PC-3 (cell line): ENCODE measurements at places on chromosomes 13 and 19. TPM values are rescaled to one million over a fixed set of nuclear protein-coding genes. Genes with fewer than 3 reads are reported as not detected.
A peak's percentile ranks its signal among the peaks of the same experiment; 100 is the strongest.

The FXYD3 gene
- 48.7 and 61.6 TPM in 2 replicates for total RNA-seq

The KIR2DL3 gene
- not detected in 2 replicates for total RNA-seq

The CAMSAP3 gene
- total RNA-seq, result 16.6 and 25.4 TPM in 2 replicates

The DIRAS1 gene
- 1.7 and 2.0 TPM in 2 replicates for total RNA-seq

The SLC7A9 gene
- not detected in 2 replicates for total RNA-seq

The ZNF582 gene
- total RNA-seq, result not detected in 2 replicates

The COX7A1 gene
- total RNA-seq, result not detected in 2 replicates

The B3GLCT gene
- 3.2 TPM in 2 replicates for total RNA-seq

The JUND gene
- 151 and 157 TPM in 2 replicates for total RNA-seq

DNA sequence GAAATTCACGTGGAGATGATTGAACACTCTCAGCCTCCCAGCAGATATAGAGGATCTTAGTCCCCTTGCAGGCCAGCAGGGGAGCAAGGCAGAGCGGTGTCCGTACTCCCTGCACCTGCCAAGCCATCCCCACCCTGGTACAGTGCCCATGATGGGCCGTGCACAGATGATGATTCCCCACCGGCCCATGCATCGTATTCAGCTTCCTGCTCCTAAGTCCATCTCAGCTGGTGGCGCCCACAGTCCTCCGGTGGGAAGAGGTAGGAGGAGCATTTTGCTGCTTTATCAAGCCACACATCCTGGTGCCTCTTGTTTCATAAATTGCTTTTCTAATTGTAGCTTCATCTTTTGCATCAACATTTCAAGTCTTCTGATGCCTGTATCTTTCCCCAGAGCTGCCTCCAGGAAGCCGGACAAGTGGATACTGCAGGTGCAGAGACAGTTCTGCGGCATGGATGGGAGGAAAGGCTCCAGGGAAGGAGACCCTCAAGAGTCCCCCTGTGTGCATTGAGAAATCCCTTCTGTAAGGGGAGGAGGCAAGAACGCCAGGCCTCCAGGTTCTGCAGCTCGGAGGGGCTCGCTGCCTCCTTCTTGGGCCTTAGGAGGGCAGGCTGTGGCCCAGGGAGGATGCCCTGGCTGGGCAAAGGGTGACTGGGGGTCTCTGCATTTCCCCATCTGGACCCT lies 55.3 kb downstream of the F2RL3 start:
- H3K27ac ChIP-seq, result no peak overlapping the region
- H3K4me1 ChIP-seq, result no peaks in the 10 kb centered on the region
- H3K27me3 ChIP-seq, result no peaks in the 10 kb centered on the region
- H3K36me3 ChIP-seq, result no peaks in the 10 kb centered on the region

DNA sequence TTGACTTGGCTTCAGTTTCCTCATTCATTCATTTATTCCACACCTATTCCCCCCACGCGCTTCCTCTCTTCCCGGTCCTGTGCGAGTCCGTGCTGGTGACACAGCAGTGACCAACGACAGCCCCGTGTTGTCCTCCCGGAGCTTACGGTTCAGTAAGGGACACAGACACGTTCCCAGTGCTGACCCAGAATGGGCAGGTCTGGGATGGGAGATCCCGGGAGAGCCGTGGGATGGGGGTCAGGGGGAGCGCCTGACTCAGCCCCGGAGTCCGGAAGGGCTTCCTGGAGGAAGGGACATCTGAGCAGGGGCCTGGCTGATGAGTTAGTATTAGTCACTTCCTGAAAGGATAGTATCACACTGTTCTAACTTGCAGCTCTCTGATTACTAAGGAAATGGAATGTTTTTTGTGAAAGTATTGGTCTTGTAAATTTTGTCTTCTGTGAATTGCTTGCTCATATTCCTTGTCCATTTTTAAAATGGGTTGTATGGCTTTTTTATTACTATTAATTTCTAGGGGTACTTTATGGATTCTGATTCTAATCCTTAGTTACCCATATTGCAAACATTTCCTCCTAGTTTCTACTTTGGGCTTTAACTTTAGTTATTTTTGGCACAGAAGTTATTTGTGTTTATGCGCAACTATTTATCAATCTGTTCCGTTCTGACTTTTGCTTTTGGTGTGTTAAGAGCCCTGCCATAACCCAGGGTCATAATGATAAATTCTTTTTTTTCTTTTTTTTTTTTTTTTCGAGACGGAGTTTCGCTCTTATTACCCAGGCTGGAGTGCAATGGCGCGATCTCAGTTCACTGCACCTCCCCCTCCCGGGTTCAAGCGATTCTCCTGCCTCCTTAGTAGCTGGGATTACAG lies 708 bp upstream of the ERCC1 start:
- H3K4me1 ChIP-seq, result peaks cover 25% of the 10 kb centered on the region
- H3K36me3 ChIP-seq, result no peaks in the 10 kb centered on the region
- peak; percentile 95 for DNase-seq
- H3K27me3 ChIP-seq, result no peaks in the 10 kb centered on the region
- H3K4me3 ChIP-seq, result peak overlapping the region; percentile 69
- peak overlapping the region; percentile 97 for H3K27ac ChIP-seq

DNA sequence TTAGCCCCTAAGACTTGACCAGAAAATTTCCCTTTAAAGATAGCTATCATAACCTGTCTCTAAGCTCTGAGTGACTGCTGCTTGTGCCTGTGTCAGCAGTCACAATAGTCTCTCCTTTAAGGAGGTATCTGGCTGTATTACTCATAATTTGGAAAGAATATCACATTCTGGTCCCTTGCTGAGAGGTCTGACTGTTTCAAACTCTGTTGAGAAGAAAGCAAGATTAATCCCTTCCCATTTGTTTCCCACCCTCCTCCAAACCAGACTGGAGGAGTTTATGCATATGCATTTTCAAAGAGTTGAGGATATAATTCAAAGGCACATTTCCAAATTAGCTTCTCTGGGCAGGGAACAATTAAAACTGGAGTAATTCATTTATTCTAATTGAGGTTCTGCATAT lies 2.3 kb downstream of the HTR2A start:
- peak; percentile 37 for DNase-seq
- no peaks in the 10 kb centered on the region for H3K36me3 ChIP-seq
- no peaks in the 10 kb centered on the region for H3K27me3 ChIP-seq

GRCh38 chr13:36261976-36262375 lies 35.6 kb downstream of the CCDC169 start:
- no peak overlapping the region for H3K27ac ChIP-seq
- DNase-seq, result no peak
- H3K36me3 ChIP-seq, result no peaks in the 10 kb centered on the region

GRCh38 chr13:89324582-89324981 lies 1653.4 kb downstream of the SLITRK5 start:
- no peak overlapping the region for H3K4me3 ChIP-seq
- DNase-seq, result no peak
- H3K36me3 ChIP-seq, result no peaks in the 10 kb centered on the region
- H3K27me3 ChIP-seq, result no peaks in the 10 kb centered on the region

GRCh38 chr19:37719111-37719926 lies at the start of gene ZNF607:
ZNF607 (minus strand) TSS chr19:37719761; CDS start chr19:37711618, 8,143 bp downstream.
- peak within 1 kb of the TSS; percentile 73 for H3K4me3 ChIP-seq
- no peaks in the 10 kb centered on the region for H3K4me1 ChIP-seq
- peaks cover 5% of the 10 kb centered on the region; the same call in 1 of the 2 replicates for H3K36me3 ChIP-seq
- no peaks in the 10 kb centered on the region for H3K27me3 ChIP-seq
- H3K27ac ChIP-seq, result no peak within 1 kb of the TSS

DNA sequence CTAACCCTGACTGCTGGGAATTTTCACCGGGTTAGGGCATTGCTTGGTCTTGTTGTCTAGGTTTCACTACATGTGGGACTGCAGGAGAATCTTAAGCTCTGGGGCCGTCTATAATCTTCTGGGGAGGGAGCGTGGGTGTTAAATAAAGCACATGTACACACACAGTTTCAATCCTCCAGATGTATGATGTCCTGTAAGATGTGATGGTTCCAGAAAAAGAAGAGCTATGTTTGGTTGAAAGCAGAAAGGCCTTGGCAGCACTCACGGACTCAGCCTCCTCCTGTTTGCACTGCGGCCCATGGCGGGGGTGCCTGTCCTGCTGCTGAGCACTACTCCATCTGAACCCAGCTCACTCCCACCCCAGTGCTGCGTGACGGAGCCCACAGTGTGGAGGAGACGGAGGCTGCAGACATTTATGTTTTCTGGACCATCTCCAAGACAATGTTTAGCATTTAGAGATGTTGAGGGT lies 343.5 kb downstream of the TEX29 start:
- peaks cover 40% of the 10 kb centered on the region for H3K27me3 ChIP-seq
- H3K4me1 ChIP-seq, result no peaks in the 10 kb centered on the region
- no peaks in the 10 kb centered on the region for H3K36me3 ChIP-seq
- H3K4me3 ChIP-seq, result no peak overlapping the region

GRCh38 chr13:101292711-101293110 lies 123.6 kb downstream of the NALCN start:
- no peaks in the 10 kb centered on the region for H3K36me3 ChIP-seq
- H3K27me3 ChIP-seq, result no peaks in the 10 kb centered on the region
- H3K27ac ChIP-seq, result no peak overlapping the region
- DNase-seq, result no peak
- H3K4me1 ChIP-seq, result no peaks in the 10 kb centered on the region

DNA sequence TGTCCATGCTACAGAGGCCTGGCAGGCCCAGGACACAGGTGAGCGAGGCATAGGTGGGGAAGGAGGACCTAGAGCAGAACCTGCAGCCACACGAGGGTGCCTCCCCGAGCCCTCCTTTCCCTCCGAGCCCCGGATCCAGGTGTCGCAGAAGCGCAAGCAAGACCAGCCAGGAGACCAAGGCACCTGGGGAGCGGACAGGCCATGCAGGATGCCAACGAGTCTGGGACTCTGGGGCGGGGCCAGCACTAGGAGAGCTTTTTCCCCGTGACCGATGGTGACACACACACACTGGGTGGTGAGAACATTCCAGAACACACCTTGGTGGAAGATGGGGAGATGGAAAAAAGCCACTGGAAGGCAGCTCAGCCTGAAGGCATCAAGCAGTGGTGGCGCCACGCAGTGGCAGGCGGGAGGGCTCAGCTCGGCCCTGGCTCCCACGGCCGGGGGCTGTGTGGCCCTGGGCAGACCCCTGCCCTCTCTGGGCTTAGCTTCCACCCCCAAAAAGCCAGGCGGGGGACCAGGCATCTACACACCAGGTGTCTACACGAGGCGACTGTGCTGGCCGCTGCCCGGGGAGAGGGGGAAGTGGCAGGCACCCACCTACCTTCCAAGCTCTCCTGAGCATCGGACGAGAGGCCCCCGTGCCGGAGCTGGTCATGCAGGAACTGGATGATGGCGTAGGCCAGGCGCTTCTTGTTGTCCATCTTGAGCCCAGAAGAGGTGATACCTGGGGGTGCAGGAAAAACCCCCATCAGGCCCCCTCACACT lies 14.5 kb downstream of the SGTA start:
- no peak overlapping the region for H3K27ac ChIP-seq
- H3K4me1 ChIP-seq, result no peaks in the 10 kb centered on the region
- no peak for DNase-seq
- no peaks in the 10 kb centered on the region for H3K27me3 ChIP-seq
- H3K36me3 ChIP-seq, result no peaks in the 10 kb centered on the region; the same call in 1 of the 2 replicates

- H3K4me1 ChIP-seq, result 0 out of 2 replicates have a peak, but pooled peaks cover 10% of the 10 kb centered on the region
- no peak overlapping the region for H3K27ac ChIP-seq
- no peak for DNase-seq
- no peaks in the 10 kb centered on the region for H3K27me3 ChIP-seq
- H3K4me3 ChIP-seq, result no peak overlapping the region
- H3K36me3 ChIP-seq, result peaks cover 18% of the 10 kb centered on the region; the same call in 1 of the 2 replicates
These were observed 62.0 kb downstream of the MPHOSPH8 start for GRCh38 chr13:19695428-19695827.

GRCh38 chr19:29308977-29309590 lies 96.1 kb upstream of the UQCRFS1 start:
- no peaks in the 10 kb centered on the region for H3K36me3 ChIP-seq
- no peak overlapping the region for H3K4me3 ChIP-seq
- DNase-seq, result no peak
- H3K27me3 ChIP-seq, result peaks cover 7% of the 10 kb centered on the region; the same call in 1 of the 2 replicates
